ENCODE measurements at places on chromosomes 5 and 9. TPM values are rescaled to one million over a fixed set of nuclear protein-coding genes. Genes with fewer than 3 reads are reported as not detected.

The GCNT4 gene
- 5.0 TPM for total RNA-seq

The HMCN2 gene
- 0.07 TPM for total RNA-seq

The IL4 gene
- total RNA-seq = not detected

The CER1 gene
- not detected for total RNA-seq

The CXCL14 gene
- 0.26 TPM for total RNA-seq

The LRSAM1 gene
- total RNA-seq = 16.0 TPM

The PCDHB16 gene
- 0.50 TPM for total RNA-seq

The SH2D3C gene
- 2.2 TPM for total RNA-seq

The SLC25A2 gene
- 0.26 TPM for total RNA-seq

The LIFR gene
- 30.1 TPM for total RNA-seq

The FCN2 gene
- total RNA-seq = not detected

The NMUR2 gene
- not detected for total RNA-seq

The CBY3 gene
- not detected for total RNA-seq

The PTGDS gene
- total RNA-seq = 11.1 TPM

The RFX3 gene
- 5.4 TPM for total RNA-seq

The CAMK4 gene
- 1.8 TPM for total RNA-seq

The TAS2R1 gene
- not detected for total RNA-seq

The AGXT2 gene
- not detected for total RNA-seq

The CDH6 gene
- total RNA-seq = 91.5 TPM

The HTR4 gene
- 0.07 TPM for total RNA-seq

The LECT2 gene
- total RNA-seq = not detected

The PALM2AKAP2 gene
- 25.2 TPM for total RNA-seq

The SQSTM1 gene
- total RNA-seq = 3,659 TPM

The PHYHD1 gene
- total RNA-seq = 9.3 TPM

The ZNF618 gene
- 13.2 TPM for total RNA-seq

The RASGRF2 gene
- 1.2 TPM for total RNA-seq

The ARL14EPL gene
- not detected for total RNA-seq

The CKMT2 gene
- total RNA-seq = 15.1 TPM
